Stimulated activated CD8-positive, alpha-beta memory T cell treated with anti-CD3 and anti-CD28 coated beads, Interleukin-15, amount 100 ng/mL, for 24 hours (primary cell): ENCODE measurements at places on chromosomes 6 and 20.

DNA sequence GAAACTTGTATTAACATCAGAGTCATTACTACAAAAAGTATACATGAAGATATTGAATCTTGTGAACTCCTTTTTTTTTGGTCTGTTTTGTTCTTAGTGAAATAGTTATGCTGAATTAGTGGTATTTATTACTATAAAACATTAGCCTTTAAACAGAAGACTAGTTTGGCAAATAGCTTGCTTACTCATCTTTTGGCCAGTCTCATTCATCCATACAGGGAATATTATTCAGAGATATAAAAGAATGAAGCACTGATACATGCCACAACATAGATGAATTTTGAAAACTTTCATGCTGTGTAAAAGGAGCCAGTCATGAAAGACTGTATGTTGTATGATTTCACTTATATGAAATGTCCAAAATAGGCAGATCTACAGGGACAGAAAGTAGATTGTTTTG, 205.9 kb downstream of the ZFAND3 start:
- DNase-seq, result no peak

GRCh38 chr6:13711324-13711732, 307 bp downstream of the RANBP9 start:
- DNase-seq, result no peak

DNA sequence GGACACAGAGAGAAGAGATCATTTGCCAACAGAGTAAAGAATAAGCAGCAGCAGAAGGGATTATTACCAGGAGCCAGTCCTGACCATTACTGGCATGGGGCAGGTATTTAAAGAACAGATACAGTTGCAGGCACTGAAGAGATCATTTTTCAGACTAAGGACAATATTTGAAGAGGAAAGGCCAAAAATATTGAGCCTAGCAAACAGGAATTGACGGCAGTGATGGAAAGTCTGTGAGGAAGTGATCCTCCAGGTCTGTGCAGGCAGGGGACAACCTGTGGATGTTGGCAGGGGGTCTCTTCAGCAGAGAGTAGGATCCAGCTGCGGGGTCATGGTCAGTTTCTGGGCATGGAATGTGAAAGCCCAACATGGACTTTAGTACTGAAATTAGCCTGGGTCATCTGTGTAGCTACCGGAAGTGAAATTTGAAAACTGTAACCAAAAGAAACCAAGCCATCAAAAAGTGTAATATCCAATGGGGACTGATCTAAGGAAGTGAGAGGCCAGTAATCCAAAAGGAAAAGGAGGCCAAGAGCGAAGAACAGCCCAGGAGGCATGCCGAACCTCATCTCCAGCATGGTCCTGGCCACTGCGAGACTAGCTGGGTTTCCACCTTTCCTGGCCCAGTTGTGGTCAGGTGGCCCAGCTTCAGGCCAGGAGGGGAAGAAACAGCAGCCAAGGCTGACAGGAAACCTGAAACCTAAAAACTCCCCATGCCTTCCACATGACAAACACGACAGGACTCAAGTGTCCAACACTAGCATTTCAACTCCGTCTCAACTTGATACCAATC, 115.1 kb upstream of the TNFAIP3 start:
- no peak for DNase-seq

GRCh38 chr6:134247231-134247833, 70.6 kb downstream of the SGK1 start:
- no peak for DNase-seq

GRCh38 chr6:112041535-112041934, 12.4 kb upstream of the CCN6 start:
- DNase-seq, result no peak

- DNase-seq, result no peak
Measured at GRCh38 chr6:117204903-117205302, 60.5 kb upstream of the VGLL2 start.

DNA sequence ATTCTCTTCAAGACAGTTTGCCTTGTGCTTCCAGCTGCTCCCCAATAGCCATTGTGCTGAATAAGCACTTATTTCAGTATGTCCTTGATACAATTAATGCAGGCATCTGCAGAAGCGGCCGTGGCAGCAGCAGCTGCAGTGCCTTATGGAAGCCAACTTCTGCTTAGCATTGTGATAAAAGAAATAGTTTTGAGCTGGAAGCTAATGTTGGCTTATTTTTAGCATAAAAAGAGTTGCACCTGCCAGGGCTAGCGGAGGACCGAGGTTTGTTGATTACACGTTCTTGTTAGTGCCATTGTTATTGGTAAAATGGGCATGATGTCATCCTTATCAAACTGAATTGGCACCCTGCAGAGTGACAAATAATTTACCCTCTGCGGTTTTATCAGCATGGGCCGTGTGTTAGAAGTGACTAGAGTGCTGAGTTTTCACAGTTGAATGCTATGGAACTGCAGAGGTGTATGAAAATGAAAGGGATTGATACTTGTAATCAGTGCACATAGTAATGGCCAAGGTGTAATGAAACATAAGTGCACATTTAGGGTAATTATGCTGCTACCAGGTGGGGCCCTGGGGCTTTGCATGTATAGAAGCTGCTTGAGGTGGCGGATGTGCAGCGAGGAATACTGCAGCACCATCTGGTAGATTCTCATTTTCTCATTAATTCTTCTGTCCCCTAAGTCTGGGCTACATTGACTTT, 334.3 kb downstream of the CDKAL1 start:
- DNase-seq, result no peak

- DNase-seq, result no peak
Measured at GRCh38 chr6:166056637-166057036, 111.0 kb downstream of the TBXT start.

GRCh38 chr6:79048611-79049010, 29.4 kb downstream of the PHIP start:
- no peak for DNase-seq

GRCh38 chr6:30463651-30464618, 25.4 kb upstream of the HLA-E start:
- DNase-seq, result peak; percentile 41

- no peak for DNase-seq
Measured at GRCh38 chr20:25360631-25361286, 29.9 kb downstream of the ABHD12 start.

- no peak for DNase-seq
Measured at GRCh38 chr6:60867548-60867947, 1418.5 kb downstream of the KHDRBS2 start.

DNA sequence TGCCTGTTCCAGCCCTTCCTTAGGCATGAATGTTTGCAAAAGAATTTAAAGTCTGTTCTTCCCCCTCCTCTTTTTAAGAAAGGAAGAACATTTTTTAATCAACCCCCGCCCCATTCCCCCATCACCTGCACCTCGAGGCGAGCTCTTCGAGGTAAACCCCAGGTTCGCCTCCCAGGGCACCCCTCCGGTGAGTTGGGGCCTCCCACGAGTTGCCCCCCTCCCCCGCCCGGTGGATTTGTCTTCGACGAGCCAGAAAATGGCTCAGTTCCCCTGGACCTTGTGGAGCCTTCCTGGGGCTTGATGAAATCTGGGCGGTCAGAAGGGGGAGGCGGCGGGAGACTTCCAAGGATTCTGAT, 256 bp upstream of the OVOL2 start:
- no peak for DNase-seq

GRCh38 chr6:158619922-158620801, 24.4 kb downstream of the DYNLT1 start:
- no peak for DNase-seq

DNA sequence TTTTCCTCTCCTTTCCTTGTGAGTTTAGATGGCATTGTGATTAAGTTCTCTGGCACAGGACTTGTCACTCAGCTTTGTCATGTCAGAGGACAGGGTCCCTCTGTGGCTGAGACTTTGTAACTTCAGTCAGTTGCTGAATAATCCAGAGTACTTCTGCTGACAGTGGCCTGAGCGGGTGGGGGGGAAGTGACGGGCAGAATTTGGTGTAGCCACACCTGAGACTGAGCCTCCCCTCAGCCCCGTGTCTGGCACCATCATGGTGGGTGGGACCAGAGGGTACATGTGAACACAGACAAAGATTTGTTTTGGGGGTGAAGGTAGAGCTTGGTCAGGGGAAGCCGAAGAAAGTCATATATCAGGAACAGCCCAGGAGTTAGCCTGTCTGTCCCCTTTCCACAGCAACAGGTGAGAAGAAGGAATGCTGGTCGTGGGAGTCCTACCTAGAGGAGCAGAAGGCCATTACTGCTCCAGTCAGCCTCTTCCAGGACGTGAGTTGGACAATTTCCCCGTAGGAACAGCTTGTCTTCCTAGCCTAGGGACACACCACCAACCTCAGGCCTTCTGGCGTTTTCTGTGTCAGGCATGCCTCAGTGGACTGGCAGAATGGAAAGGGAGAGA, 20.9 kb downstream of the L3MBTL1 start:
- no peak for DNase-seq

DNA sequence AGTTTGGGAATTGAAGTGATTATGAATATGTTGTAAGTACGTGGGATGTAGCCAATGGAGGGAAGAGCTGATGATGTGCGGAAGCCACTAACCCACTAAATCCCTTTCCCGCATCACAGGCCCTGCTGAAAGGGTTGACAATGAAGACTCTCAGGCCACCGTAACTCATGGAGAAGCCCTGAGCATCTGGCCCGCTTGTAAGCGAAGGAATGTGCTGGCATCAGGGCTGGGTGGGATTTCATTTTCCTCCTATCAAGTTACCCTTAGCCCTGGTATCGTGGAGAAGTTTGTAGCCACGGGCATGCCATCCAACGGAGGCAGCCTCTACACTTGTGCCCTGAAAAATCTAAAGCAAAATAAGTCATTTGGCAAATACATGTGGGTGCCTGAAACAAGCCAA, 355.0 kb downstream of the CDH26 start:
- no peak for DNase-seq

DNA sequence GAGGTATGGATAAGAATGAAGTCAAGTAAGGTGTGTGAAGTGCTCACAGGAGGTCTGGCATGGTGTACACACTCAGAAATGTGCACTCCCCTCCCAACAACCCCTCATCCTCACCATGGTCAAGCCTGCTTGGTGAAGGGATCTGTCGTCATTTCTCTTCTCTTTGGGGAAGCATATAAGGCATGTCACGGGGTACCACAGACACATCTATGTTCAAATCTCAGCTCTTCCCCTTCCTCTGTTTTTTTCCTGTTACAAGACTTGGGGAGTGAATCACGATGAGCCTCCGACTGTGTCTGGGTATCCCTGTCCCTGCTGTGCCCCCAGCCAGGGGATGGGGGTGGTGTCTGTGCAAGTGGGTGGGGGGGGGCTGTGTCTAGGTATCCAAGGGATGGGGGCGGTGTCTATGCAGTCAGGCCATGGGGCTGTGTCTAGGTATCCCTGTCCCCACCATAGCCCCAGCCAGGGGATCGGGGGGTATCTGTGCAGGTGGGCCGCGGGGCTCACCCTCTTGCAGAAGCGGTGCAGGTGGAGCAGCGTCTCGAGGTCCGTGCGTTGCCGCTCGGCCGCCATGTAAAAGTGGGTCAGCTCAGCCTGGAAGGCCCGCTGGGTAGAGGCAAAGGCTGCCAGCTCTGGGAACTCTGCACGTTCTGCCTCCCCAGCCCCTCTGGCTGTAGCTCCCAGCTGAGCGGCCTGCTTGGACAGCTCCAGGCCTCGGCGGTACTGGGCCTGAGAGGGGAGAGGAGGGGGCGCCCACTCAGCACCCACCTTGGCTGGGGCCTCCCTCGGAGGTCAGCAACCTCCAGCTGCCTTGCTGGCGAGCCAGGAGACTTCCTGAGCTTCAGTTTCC, 43.6 kb downstream of the KIAA1755 start:
- DNase-seq, result no peak

DNA sequence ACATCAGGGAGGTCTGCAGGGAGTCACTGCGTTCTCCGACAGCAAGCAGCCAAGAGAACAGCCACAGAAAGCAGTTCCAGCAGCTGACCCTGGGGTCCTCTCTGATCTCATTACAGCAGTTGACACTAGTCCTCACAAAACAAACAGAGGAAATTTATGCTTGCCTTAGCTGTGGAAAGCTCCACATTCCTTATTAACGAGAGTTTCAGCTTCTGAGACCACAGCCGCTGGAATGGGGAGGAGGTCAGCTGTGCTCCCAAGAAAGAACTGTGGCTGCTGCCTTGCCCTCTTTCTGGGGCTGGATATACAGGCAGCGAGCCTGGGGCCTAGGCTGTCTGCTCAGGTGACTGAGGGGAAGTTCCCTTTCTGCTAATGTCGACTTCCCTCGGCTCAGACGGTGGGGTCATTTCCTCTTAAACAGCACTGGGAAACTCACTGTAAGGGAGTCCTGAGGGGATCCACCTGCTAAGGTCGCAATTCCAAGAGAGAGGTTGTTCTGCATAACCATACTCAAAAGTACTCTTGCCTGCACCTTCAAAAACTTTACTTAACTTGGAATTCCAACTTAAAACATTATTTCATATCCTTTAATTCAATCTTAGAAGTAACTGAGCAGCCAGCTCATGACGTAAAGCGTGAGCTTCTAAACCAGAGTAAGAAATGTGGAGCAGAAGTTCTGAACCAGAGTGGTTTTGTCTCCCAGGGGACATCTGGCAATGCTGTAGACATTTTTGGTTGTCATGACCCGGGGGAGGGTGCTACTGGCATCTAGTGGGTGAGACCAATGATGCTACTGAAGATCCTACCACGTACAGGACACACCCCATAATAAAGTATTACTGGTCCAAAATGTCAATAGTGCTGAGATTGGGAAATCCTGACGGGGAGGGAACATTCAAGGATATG, 80.3 kb downstream of the BACH2 start:
- no peak for DNase-seq

DNA sequence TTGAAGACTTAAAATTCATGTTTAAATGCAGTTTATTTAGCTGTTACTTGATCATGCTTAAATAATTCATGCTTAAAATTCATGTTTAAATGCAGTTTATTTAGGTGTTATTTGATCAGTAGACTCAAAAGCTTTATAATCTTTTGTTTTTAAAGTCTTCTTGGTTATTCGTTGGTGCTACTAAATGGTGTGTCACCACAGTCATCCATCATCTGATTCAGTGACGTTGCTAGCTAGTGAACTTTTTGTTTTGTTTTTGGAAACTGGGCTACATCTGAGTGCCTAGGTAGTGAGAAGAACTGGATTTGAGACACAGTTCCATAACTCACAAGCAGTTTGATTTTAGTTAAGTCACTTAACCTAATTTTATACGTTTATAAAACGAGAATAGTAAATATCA, 20.9 kb downstream of the SCAF8 start:
- no peak for DNase-seq

GRCh38 chr6:10355115-10355702, 59.7 kb downstream of the TFAP2A start:
- DNase-seq, result no peak

DNA sequence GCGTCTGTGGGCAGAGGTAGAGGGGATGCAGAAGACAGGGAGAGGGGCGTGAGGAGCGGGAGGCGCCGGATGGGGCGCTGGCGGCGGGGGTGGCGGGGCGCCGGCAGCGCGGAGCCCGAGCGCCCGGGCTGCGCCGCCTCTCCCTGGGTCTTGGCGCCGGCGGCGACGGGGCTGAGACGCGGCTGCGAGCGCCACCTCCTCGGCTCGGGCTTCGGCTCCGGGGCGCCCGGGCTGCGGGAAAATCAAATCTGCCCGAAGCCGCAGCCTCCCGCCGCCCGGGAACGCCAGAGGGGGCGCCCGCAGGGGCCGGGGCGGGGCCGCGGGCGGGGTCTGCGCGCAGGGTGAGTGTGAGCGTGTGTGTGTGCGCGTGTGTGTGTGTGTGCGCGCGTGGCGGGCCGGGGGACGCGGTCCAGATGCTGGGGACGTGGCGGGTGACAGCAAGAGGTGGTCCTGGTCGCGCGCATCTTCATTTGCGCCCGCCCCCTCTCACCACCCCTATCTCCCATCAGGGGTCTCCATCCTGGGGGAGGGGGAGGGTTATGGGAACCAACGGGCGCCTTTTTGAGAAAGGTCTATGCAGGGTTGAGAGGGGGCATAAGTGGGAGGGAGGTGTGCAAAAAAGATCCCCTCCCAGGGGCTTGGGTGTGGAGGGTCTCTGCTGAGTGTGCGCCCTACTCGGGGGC, 646 bp upstream of the CPNE5 start:
- DNase-seq, result no peak
